IMR-90 (cell line): ENCODE measurements at places on chromosomes 3 and 15. TPM values are rescaled to one million over a fixed set of nuclear protein-coding genes. Genes with fewer than 3 reads are reported as not detected.

GRCh38 chr15:34038871-34039789 lies at the start of gene AVEN:
TSS of gene AVEN (minus strand) at chr15:34039204. CDS start at chr15:34039046, 158 bp downstream.
- DNase-seq, result peak; percentile 53

DNA sequence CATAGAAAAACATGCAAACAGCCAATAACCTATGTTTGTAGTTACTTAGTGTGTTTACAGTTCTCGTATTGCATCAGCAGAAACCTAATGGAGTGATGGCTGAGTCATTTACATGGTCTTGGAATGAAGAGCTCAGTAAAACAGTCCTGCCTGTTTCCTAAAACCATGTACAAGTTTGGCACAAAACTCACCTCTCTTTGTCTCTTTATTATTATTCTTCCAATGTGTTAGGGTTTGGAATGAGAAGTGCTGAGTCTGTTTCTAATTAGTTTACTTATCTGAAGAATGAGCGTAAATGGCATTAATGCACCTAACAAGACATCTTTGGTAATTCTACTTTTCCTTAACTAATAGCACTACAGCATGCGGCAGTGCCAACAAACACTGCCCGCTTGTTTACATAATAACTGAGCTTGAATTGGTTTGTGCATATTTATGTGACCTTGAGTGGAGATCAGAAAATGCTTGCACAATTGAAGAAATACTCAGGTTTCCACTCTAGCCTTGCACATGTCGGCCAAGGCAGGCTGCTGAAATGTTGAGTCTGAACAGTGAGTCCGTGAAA lies 385.4 kb upstream of the SEMA6D start:
- DNase-seq, result peak; percentile 83

DNA sequence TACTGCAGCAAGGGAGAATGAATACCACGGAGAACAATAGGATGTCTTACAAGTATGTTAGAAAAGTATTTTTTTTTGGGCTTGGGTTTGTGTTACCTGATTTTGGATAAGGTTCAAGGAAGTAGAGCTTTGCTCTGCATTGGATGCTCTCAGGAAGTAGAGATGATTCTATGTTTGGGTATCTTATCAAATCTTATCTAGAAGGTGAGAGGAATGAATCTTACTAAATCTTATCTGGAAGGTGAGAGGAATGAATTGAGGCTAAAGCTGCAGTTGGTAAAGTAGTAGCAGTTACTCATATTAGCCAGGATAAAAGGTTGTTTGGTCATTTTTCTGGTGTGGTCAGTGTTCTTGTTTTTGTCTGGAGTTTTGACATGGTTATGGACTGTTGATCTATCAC lies 17.4 kb downstream of the TFG start:
- no peak for DNase-seq

DNA sequence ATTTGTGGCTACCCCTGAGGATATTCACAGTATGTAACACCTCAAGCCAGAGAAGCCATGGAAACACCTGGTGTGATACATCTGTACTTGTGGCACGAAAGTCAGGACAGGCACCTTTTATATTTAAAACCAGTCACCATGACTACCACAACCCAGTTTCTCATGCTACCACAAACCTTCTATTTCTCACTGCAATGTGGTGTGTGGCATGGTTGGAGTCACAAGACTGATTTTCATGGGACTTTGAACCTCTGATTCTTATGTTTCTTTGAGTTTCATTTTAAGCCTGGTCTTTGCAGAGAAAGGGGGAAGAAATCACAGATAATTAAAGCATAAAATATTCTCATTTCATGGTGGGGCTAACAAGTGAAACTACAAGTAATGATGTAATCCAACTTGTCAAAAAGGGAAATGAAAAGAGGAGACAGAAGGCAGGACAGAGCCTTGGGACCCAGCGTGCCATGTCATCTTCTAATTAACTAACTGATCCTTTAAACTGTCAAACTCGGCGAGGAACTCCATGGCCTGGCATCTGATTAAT lies 175.9 kb downstream of the PDZRN3 start:
- DNase-seq, result no peak

DNA sequence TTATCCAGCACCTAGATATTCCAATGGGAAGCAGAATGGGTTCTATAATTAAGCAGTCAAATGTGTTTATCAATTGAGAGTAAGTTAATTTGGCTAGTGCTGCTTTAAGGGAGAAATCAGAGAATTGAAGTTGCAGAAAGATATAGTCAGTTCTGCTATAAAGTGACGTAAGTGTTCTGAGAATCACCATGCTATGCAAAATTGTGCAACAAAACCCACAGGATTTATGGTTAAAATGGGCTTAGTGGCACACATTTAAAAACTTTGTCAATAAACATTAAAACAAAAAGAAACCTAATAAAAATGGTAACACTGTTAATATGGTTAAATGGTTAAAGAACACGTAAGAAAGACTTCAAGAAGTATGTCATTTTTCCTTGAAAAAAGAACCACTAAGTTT lies 74.5 kb downstream of the TMEM108 start:
- peak; percentile 22 for DNase-seq

- peak; percentile 28 for DNase-seq
Measured at GRCh38 chr3:61451841-61452240, 109.5 kb upstream of the PTPRG start.

GRCh38 chr3:16994854-16995525 lies 110.2 kb downstream of the PLCL2 start:
- DNase-seq, result no peak

DNA sequence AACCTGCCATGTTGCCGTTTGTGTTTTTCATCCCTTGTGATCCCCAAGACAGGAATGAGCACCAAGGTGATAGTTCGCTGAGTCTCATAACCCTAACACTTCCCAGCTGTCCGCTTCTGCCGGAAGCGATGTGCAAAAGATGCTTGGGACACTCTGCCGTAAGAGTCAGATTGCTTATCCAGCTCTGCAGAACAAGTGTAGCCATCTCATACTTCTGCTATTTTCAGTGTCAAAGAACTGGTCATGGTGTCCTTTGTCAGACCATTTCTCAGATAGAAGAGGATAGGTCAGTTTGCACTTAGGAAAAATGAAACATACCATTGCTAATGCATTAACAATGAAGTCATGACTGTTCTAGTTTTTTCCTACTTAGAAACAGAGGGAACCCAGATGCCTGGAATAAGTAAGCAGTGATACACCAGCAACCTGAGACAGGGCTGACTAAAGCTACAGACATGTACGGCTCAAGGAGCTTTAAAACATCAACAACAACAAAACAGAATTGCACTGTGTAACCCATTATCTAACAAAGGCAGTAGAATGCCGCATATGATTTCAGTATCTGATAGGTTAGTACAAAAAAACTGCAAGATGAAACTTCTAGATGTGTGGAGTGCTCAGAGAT lies 134.0 kb upstream of the IL12A start:
- peak; percentile 97 for DNase-seq

DNA sequence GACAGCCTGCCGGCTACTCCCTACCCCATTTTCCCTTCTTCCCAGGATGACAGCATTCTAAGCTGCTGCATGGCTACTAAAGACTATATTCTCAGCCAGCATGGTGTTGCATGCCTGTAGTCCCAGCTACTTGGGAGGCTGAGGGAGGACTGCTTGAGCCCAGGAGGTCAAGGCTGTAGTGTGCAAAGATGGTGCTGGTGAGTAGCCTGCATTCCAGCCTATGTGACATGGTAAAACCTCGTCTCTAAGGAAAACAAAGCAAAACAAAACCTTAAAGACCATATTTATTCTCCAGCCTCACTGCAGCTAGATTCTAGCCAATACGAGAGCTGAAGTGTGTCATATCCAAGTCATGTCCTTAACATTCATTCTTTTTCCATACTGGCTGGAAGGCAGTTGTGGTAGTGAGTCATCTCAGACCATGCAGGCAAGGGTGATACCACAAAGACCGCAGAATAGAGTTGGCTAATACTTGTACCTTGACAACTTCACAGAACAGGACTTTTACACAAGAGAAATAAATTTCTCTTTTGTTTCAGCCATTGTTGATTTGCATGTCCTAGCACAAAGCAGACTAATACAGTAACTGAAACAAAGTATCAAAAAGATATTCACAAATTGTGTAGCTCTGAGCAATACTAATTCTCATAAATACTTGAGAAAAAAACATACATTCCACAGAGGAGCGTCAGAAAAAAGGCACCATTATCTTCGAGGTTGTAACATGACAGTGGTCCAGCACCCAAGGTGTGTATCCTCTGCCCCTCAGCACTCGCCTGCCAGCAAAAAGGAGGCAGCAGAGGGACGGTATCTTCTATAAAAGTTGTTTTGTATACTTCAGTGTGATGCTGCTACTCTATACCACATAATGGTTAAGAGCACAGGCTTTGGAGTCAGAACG lies 14.8 kb downstream of the PBRM1 start:
- DNase-seq, result peak; percentile 100

GRCh38 chr3:11452312-11452711 lies 180.1 kb downstream of the ATG7 start:
- no peak for DNase-seq

GRCh38 chr15:65824031-65824743 lies 32.1 kb upstream of the DENND4A start:
- DNase-seq, result peak; percentile 70

- peak; percentile 99 for DNase-seq
Measured at GRCh38 chr15:39472621-39473297, 108.1 kb upstream of the THBS1 start.

DNA sequence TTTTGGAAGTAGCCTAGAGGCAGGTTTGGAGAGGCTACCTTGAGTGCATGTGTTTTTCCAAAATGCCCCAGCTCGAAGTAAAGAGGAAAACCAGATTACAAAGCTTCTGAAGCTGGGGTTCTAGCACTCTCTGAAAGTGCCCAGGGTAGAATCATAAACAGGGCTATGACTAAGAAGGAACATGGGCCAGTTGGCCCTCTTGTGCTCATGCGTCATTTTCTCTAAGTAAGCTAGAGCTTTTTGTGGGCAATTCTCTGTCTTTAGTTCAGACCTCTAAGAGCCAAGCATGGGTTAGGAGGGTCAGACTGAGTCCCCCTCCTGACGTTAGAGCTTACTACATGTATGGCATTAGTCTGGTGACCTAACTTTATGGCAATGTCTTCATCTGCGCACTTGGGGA lies 129.5 kb upstream of the UMPS start:
- no peak for DNase-seq

DNA sequence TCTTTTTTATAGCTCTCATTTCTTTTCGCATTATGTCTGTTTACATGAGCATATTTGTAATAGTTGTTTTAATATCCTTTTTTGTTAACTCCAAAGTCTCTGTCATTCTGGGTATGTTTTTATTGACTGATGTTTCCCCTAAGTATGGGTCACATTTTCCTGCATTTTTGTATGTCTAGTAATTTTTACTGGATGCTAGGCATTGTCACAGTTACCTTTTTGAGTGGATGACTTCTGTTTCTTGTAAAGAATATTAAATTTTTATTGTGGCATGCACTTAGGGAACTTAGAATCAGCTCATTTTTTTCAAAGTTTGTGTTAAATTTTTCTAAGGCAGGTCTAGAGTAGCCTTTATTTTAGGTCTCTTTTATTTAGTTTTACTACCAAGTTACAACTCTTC lies 40.7 kb downstream of the ANAPC13 start:
- no peak for DNase-seq

- no peak for DNase-seq
Measured at GRCh38 chr3:156406393-156406792, 148.5 kb downstream of the SSR3 start.

GRCh38 chr3:125163739-125164601 lies 48.6 kb downstream of the SLC12A8 start:
- DNase-seq, result no peak

DNA sequence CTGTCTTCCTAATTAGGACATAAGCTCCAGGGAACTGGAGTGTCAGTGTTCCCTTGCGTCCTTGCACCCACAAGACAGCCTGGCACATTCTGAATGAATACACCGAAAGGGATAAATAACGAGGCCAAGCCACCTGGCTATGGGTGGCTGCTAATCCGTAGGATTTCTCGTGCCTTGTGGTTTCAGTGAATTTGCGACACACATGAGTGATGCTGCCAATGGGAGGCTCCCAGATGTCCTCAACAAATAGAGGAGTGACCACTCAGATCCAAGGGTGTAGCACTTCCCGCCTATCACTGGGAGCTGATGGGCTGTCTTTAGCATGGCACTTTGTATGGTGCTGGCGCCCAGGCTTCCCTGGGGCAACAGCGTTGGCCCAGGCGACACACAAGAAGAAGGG lies 43.4 kb downstream of the APBA2 start:
- no peak for DNase-seq

Gene IL20RB
- polyA plus RNA-seq, result 0.72 and 0.97 TPM in 2 replicates

Gene ANKUB1
- polyA plus RNA-seq, result not detected in 2 replicates

Gene FBXL2
- polyA plus RNA-seq, result 14.4 and 15.8 TPM in 2 replicates

Gene TIMP4
- 0.39 and 0.40 TPM in 2 replicates for polyA plus RNA-seq

Gene GOLGA8S
- polyA plus RNA-seq, result 0.01 and 0.03 TPM in 2 replicates

Gene OXTR
- polyA plus RNA-seq, result 42.8 and 50.0 TPM in 2 replicates

Gene BRPF1
- 13.6 and 15.1 TPM in 2 replicates for polyA plus RNA-seq

Gene FETUB
- polyA plus RNA-seq, result not detected in 2 replicates

Gene GOLGA6L4
- 1.1 and 2.1 TPM in 2 replicates for polyA plus RNA-seq
